ENCODE measurements at places on chromosomes 4 and X. TPM values are rescaled to one million over a fixed set of nuclear protein-coding genes. Genes with fewer than 3 reads are reported as not detected.

The ZNF718 gene
- 5.0 TPM for total RNA-seq

The S100G gene
- not detected for total RNA-seq

The PCYT1B gene
- 0.27 TPM for total RNA-seq

The CDX4 gene
- not detected for total RNA-seq

The HTN1 gene
- not detected for total RNA-seq

The CXCL10 gene
- total RNA-seq = 2.3 TPM

The ZCCHC18 gene
- 3.7 TPM for total RNA-seq

The MAGEA2 gene
- total RNA-seq = not detected

The UGT2B17 gene
- total RNA-seq = not detected

The ADH1B gene
- total RNA-seq = 12.6 TPM

The CT45A10 gene
- not detected for total RNA-seq

The LEF1 gene
- total RNA-seq = 4.5 TPM

The MAGED2 gene
- 91.5 TPM for total RNA-seq

The TRIM61 gene
- total RNA-seq = 1.5 TPM

The MEPE gene
- not detected for total RNA-seq

The BBS12 gene
- total RNA-seq = 3.1 TPM

The MUC7 gene
- total RNA-seq = not detected

The IL3RA gene
- total RNA-seq = 7.6 TPM

The DUSP21 gene
- total RNA-seq = not detected

The RTL9 gene
- 0.35 TPM for total RNA-seq

All from cardiac septum (tissue), 1 donor.